ENCODE measurements at places on chromosomes 5 and 9.

- DNase-seq, result no peak
These were observed 5.8 kb downstream of the SH3RF2 start for GRCh38 chr5:145942201-145942600.

GRCh38 chr5:178113141-178113787 lies at the start of gene N4BP3:
Gene N4BP3 (plus strand): TSS chr5:178113532. CDS start chr5:178119584, 6,052 bp downstream.
- DNase-seq, result no peak

- DNase-seq, result no peak
These were observed 80.7 kb downstream of the GLDC start for GRCh38 chr9:6564868-6565267.

DNA sequence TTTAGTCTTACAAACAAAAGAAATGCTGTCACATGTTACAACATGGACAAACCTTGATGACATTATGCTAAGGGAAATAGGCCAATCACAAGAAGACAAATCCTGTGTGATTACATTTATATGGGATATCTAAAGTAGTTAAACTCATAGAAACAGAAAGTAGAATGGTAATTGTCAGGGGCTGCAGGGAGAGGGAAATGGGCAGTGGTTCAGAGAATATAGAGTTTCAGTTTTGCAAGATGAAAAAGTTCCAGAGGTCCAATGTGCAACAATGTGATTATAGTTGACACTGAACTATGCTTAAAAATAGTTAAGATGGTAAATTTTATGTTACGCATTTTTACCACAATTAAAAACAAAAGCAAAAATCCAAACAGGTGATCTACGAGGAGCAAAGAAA lies 265.5 kb downstream of the NDUFS4 start:
- no peak for DNase-seq

GRCh38 chr9:110932863-110933262 lies 105.4 kb downstream of the LPAR1 start:
- no peak for DNase-seq

- no peak for DNase-seq
These were observed 246.6 kb downstream of the ARL15 start for GRCh38 chr5:54063817-54064216.

- no peak for DNase-seq
These were observed 149.0 kb upstream of the GRAMD2B start for GRCh38 chr5:126274076-126274762.

DNA sequence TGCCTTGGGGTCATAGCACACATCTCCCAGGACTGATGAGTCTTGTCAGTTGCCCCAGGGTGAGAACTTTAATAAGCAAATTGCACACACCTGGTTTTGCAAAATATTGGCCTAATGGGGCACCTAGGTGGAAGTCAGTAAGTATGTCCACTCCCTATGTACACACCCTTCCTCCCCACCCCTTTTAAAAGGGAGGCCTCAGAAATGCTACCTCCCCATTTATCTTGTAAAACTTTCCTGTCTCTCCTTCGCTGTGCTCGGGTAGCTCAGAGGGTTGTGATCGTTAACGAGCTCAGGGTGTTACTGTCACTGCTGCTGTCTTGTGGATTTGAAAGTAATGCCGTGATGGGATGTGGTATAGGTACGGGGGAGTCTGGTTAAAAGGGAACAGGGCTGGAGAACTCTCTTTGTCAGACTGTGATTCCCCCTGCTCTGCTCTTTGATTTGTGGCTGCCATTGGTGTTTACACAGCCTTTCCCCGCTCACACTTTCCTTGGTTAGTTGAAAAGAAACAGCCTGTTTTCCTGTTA lies 26.2 kb downstream of the ZNF462 start:
- no peak for DNase-seq

- DNase-seq, result no peak
These were observed 715 bp downstream of the FGF10 start for GRCh38 chr5:44388321-44389089.

DNA sequence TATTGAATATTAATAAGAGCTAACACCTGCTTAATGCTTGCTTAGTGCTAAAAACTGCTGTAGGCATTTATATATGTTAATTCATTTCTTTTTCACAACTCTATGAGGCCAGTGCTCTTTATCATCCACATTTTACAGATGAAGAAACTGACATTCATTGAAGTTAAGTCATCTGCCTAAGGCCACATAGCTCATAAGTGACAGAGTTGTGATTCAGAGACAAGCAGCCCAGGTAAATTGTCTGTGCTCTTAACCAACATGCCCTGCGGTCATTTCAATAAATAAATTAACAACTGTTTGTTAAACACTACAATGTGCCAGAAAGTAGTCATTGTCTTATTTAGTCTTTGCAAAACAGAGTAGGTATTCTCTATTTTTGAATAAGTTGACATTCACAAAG lies 1354.4 kb upstream of the C9orf72 start:
- no peak for DNase-seq

- DNase-seq, result no peak
These were observed 126.1 kb upstream of the IFNE start for GRCh38 chr9:21608200-21608599.

GRCh38 chr5:71651579-71651978 lies 64.4 kb downstream of the MCCC2 start:
- no peak for DNase-seq

DNA sequence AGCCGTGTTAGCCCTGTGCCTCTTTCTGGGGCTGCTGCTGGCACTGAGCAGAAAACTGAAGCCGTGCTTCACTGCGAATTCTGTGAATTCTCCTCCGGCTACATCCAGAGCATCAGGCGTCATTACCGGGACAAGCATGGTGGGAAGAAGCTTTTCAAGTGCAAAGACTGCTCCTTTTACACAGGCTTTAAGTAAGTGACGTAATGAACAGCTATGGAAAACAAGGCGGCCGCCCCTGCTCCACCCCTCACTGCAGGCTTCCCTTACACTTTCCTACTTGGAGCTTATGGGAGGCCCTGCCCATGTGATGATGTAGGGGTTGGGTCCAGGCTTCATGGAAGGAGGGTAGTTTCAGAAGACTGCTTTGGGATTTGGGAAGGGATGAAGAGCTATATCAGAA lies 109.1 kb downstream of the ZNF462 start:
- DNase-seq, result no peak

GRCh38 chr5:31470608-31471007 lies 61.3 kb downstream of the DROSHA start:
- no peak for DNase-seq

- no peak for DNase-seq
These were observed 39.3 kb downstream of the CEP72 start for GRCh38 chr5:651296-652022.

DNA sequence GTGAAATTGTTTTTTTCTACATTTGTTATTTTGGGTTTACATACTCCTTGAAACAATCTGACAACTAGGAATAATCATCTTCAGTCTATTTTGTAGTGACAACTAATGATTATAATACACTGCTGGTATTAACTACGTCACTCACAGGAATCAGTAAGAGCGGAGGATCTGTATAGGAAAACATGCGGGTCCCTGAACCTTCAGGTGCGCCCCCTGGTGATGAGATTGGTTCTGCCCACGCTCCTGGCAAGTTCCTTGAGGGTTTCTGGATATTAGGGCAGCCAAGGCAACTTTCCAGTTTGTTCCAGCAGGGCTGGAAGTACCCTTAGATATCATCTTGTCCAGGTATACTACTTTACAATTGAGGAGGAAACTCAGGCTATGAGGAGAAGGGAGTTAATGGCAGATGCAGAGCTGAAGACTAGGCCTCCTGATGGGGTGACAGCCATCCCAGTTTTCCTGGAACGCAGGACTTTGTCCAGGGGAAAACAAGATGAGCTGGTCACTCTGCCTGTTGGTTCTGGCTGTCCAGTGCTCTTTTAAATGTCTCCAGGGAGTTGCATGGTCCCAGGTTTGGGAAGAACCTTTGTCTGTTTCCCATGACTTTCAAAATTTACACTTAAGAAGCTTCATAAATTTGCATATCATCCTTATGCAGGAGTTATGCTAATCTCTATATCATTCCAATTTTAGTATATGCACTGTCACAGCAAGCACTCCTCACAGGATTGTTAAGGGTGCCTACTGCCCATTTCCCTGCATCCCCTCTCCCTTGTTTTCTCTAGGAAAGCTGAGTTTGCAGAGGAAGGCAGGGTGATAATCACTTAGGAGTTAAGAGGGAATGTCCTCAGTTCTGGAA lies 14.9 kb upstream of the WNT8A start:
- DNase-seq, result no peak

GRCh38 chr9:98488571-98489312 lies 220.0 kb downstream of the GABBR2 start:
- DNase-seq, result no peak

- DNase-seq, result no peak
These were observed 14.9 kb upstream of the GFRA3 start for GRCh38 chr5:138289296-138289695.

DNA sequence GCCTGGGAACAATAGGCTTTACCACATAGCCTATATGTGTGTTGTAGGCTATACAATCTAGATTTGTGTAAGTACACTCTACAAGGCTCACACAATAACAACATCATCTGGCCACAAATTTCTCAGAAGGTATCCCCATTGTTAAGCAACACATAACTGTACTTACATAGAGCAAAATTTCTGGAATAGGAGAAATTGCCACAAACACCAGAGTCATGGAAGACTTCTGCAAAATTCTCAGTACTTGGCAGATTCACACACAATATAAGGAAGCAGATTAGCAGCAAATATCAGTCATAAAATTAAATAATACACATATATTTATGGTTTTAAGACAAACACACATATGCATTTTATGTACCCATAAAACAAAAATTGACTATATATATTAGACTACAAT lies 16.4 kb downstream of the GNAQ start:
- no peak for DNase-seq

GRCh38 chr9:100082782-100083181 lies 16.0 kb downstream of the ERP44 start:
- no peak for DNase-seq

- DNase-seq, result no peak
These were observed 15.9 kb downstream of the RHOBTB3 start for GRCh38 chr5:95746722-95747679.

- DNase-seq, result no peak
These were observed 220.4 kb downstream of the PARP8 start for GRCh38 chr5:50886657-50887345.

DNA sequence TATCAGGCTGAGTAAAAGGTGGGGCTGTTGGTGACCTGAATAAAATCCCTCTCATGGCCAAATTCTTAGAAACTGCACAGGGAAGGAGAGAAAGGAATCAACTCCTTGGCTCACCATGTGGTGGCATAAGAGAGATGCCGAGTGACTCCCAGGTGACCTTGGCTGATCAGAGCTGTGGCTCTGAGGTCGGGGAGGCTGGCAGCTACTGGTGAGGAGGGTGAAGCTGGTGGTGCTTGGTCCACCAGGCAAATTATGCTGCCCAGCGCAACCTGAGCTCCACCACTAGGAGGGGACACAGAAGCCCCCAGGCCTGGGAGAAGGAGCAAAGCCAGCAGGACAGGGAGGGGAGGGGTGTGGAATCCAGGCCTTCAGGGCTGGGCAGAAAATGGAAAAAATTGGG lies 111.2 kb upstream of the IL12B start:
- DNase-seq, result no peak

GRCh38 chr9:38687992-38688391 lies 31.9 kb downstream of the FAM240B start:
- no peak for DNase-seq

- DNase-seq, result no peak
These were observed 97.1 kb upstream of the MVB12B start for GRCh38 chr9:126229501-126229900.

GRCh38 chr5:35188031-35188457 lies 42.2 kb downstream of the PRLR start:
- DNase-seq, result no peak

- no peak for DNase-seq
These were observed 121.7 kb upstream of the PITX1 start for GRCh38 chr5:135155616-135156214.

DNA sequence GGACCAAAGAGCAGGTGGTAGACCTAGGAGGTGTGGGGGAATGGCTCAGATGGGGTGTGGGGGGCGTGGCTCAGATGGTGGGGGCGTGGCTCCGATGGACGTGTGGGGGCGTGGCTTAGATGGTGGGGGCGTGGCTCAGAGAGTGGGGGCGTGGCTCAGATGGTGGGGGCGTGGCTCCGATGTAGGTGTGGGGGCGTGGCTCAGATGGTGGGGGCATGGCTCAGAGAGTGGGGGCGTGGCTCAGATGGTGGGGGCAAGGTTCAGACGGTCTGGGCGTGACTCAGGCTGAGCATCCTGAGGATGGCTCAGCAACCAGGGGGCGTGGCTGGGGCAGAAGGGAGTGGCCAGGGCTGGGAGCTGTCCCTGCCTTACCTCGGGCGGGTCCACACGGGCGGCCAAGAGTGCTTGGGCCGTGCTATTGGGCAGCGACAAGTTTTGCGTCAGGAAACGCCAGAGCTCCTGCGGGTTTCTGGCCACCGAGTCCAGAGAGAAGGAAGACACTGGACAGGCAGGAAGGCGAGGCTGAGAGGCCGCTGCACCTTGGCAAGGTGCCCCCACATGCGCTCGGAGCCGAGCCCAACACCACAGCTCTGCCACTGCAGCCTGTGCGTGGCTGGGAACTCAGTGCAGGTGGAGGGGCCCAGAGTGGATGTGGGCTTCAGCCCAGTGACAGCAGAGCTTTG lies 5.9 kb downstream of the ABCA2 start:
- DNase-seq, result no peak

- no peak for DNase-seq
These were observed 129.4 kb downstream of the BASP1 start for GRCh38 chr5:17346811-17347210.

DNA sequence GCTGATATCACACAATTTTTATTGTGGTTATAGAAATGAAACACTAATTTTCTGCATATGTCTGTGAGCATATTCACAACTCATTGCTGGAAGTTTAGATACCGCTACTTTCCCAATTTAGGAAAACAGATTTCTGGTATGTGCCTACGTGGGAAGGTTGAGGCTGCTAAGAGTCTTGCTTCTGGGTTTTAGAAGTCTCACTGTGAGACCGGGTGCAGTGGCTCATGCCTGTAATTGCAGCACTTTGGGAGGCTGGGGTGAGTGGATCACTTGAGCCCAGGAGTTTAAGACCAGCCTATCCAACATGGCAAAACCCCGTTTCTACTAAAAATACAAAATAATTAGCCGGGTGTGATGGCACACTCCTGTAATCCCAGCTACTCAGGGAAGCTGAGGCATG lies 39.6 kb downstream of the UBAP1 start:
- no peak for DNase-seq

GRCh38 chr9:78698371-78698770 lies 401.4 kb downstream of the PSAT1 start:
- no peak for DNase-seq

All from cortex of kidney (tissue), 1 donor.